KBM-7 (cell line): ENCODE measurements at places on chromosomes 2 and 18.

DNA sequence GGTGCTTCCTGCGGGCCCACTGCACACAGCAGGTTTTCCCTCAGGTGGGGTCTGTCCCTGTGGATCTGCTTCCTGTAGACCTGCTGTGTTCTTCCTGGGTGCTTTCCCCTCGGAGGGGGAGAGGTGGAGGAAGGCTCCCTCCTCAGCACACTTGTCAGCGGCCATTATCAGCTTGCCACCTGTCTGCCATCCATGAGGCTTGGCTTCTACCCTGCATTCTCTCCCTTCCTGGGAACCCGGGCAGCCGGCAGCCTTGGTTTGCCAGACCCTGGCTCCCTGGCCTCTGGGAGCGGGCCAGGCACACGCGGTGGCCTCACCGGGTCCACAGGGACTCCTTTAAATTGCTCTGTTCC is 58.5 kb downstream of the INPP5D start:
- no peak for DNase-seq

DNA sequence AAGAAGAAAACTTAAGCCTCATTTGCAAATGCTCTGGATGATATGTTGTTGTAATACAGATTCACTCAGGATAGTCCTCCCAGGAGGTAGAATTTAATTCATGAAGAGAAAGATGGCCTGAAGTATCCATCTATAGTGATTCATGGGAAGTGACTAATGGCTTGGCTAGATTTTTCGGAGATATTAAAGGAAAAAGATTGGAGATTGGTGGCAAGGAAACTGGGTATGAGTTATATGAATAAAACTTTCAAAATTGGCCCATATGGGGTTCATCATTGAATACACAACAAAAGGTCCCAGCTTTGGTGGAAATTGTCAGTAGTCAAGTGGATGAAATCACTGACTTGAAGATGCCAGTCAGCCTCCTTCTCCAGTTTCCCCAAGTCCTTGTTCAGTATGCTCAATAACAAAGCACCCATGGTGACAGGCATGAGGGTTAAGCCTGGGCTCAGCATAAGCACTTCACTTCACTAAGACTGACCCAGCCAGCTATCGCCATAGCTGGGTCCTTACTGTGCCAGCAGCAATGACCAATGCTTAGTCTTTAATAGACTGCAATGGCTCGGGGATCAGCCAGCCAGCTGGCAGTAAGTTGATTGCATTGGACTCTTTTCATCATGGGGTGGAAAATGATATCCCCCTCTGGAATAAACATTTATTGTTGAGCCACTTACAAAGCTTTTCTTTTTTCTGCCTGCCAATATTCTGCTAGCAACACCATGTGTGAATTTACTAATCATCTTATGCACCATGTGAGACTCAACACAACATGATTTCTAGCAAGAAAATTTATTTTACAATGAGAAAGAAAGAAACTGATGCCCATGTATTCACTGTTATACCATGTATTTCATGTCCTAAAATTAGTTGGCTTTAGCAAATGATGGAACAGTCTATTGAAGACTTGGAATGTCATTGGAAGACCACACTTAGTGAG is 176.6 kb upstream of the TACR1 start:
- DNase-seq: no peak

- DNase-seq: no peak
Observed at GRCh38 chr2:96526101-96526591, 10.4 kb upstream of the ARID5A start.

DNA sequence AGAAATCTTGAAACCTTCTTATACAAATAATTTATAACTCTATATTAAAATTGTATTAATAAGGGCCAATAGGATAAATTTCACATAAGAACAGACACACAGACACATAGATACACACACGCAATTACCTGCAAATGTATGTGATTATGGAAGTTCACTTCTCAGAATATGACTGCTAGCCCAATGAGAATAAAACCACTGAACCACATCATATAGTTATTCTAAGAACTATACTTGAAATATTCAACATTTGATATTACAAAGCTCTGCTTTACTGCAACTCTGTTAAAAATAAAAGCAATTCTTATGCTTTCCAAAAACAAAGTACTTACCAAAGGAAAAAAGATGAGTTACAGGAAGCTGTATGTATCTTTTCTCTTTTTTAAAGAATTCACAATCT is 51.1 kb downstream of the PGAP1 start:
- no peak for DNase-seq

- peak; percentile 4 for DNase-seq
Observed at GRCh38 chr2:98346311-98347236, at the start of gene CNGA3. Gene CNGA3 (plus strand): TSS chr2:98346456. CDS start chr2:98369976, 23,520 bp downstream.

DNA sequence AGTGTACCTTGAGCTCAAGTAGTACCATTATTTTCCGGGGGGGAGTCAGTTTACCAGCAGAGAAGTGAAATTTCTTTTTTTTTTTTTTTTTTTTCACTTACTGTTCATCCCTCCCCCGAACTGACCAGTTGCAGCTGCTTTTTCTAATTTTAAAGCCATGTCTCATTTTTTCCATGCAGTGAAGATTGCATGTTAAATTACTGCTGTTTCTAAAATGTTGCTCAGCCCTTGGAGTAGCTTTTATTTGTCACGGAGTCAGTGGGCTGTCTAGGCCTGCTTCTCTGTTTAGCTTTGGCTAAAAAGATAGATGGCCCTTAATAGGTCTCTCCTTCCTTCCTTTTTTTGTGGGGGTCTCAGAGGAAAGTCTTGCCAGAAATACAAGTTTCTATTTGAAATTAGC is 70.2 kb downstream of the NGEF start:
- peak; percentile 19 for DNase-seq

- DNase-seq: no peak
Observed at GRCh38 chr2:20091305-20091991, 40.0 kb upstream of the LAPTM4A start.

- DNase-seq: no peak
Observed at GRCh38 chr2:126981476-126981875, 82.8 kb downstream of the TEX51 start.

DNA sequence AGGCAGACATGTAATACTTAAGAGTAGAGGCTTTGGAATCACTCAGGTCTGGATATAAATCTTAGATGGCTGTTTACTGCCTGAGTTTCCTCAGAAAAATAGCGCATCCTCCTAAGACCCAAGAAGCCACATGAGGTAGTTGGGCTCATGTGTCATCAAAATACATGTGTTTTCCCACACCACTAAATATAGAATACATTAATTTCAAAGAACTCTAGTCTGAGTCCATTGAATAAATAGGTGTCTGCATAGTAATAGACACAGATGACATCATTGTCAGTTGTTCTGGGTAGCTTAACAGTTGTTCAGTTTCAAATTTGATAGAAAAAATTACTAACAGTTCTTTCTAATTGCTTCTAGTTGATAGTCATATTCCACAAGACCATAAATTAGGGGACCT is 9.6 kb downstream of the PPP1R1C start:
- no peak for DNase-seq

GRCh38 chr2:205883965-205884364 is 201.7 kb downstream of the NRP2 start:
- DNase-seq: no peak

DNA sequence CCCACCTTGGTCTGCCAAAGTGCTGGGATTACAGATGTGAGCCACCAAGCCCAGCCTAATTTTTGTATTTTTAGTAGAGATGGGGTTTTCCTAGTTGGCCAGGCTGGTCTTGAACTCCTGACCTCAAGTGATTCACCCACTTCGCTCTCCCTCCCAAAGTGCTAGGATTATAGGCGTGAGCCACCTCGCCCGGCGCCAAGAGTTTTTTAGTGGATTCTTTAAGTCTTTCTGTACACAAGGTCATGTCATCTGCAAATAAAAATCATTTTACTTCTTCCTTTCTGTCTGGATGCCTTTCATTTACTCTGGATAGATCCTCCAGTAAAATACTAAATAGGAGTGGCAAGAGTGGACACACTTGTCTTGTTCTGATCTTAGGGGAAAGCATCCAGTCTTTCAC is 61.7 kb downstream of the KCMF1 start:
- no peak for DNase-seq

DNA sequence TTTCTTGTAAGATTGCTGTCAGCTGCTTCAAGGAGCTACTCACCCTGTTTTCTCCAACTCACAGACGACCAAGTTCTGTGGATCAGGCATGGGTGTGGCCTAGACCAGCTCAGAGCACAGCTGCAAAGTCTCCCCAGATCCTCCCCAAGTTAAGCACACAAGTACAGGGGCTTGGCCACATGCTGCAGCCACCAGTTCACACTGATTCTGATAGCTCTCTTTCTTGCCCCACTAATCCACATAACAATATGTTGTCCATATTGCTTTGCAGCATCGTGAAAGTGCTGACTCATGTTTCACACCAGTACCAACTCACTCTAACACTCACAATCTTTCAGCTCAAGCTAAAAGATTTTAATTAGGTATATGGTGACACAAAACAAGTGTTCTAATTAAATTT is 437.0 kb downstream of the PARD3B start:
- DNase-seq: no peak

GRCh38 chr2:167380094-167380493 is 491.8 kb downstream of the XIRP2 start:
- no peak for DNase-seq

DNA sequence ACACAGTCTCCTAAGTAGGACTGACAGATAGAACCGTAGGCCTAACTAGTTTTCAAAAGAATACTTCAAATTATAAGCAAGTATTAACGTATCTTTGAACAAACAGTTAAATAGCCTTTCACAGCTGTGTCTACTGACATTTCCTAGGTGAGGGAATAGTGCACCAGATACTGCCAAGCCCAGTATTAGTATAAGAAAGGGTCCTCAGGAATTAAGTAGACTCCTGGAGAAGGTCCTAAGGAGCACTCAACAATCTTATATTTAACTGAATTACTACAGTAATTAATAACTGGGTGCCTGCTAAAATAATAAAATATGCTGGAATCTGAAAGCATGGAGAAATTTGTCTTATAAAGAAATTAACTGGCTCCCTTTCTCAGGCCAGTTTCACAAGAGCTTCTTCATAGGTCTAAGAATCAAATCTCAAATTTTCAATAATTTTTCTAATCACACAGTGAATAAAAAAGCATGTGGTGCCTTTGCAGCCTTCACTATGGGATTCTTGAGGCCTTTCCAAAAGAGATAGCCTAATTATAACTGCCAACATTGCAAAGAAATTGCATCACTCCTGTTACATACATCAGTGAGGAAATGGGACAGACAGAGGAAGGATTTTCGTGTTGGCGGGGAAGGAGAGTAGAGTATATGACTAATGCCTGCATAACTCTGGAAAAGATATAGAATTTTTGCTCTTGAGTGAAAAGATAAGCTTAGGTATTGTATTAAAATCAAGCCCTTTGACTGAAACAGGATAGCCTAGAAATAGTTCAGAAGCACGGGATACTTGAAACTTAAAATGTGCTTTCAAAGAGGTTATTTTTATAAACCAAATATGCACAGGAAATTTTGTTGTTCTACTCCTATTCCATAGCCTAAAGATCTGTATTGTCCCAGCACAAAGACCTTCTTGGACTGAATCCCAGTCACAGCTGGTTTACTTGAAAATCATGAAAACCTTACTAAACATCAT is 228.6 kb upstream of the STK17B start:
- DNase-seq: peak; percentile 33

- no peak for DNase-seq
Observed at GRCh38 chr2:54770676-54771075, 47.2 kb downstream of the EML6 start.

DNA sequence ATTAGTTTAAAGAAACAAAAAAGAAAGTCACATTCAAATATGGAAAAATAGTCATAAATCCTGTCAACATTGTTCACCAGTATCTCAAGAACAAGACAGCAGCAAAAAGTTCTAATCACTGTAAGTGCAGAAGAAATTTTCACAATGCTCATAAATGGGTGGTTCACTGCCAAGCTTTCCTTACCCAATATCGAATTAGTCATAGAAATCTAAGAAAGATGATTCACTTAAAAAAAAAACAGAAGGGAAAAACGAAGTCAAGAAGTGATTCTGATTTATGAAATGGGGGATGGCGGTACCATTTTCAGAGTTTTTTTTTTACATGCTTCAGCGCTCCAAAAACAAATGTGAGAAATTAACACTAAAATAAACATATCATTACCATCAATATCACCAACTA is 156.7 kb downstream of the EXOC6B start:
- DNase-seq: no peak

DNA sequence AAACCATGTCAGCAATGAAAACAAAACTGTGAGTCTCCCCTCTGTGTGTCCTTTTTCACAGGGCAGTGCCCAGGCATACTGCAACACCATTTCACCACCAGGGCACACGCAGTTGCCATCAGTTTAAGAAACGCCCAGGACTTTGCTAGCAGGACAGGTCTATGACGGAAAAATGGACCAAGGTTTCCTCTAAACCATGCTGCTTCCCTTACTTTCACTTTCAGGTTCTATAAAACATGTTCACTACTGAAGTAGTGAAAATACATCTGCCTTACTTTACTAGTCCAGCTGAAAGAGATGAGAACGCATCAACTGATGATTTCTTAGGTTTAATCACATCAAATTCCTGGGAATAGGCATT is 110.5 kb downstream of the TCF4 start:
- peak; percentile 43 for DNase-seq

DNA sequence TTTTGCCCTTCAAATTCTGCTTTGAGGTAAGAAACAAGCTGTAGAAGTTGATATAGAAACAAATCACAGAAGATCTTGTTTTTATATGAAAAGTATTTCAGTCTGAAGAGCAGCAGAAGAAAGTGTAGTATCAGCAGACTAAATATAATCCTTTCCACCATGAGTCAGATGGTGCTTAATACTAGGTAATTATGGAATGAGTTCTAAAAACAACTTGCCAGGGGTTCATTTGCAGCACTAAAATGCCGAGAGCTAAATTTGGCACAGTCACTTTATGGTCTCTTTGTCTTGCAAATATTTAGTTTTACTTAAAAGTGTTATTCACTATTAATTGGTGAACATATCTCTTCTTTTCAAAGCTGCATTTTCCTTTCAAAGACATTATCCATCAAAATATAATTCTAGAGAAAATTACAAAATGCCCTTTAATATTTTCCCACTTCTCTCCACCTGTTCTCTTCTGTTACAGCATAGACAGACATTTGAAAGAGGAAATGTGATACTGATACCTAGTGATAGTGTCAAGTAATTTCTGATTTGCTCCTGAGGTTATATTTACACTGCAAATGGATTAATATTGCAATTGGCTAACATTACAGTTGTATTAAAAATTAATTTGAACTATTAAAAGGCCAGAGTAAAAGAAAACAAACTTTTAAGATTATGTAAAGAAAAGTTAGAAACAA is 5.3 kb downstream of the MYL1 start:
- DNase-seq: no peak

GRCh38 chr2:64524604-64525316 is 632 bp downstream of the AFTPH start:
- peak; percentile 49 for DNase-seq

DNA sequence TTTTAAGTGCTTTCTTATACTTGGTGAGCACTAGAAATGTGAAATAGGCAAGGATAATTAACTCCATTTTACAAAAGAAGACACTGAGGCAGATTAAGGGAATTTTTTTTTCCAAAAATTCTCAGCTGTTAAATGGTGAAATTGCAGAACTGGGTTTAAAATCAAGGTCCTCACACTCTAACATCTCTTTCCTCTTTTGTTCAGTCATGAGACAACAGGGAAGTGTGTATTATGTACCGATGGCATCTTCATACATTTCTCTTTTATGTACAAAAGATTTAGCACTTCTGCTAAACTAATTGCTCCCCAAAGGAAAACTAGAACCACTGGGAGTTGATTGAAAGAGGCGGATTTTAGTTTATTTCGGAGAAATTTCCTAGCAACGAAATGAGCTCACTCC is 203.0 kb downstream of the SETBP1 start:
- DNase-seq: no peak
